ENCODE measurements at places on chromosomes 1 and 21.

GRCh38 chr1:29052100-29052499 is 71.6 kb downstream of the TMEM200B start:
- H3K4me3 ChIP-seq = no peak overlapping the region
- H3K36me3 ChIP-seq = no peaks in the 10 kb centered on the region
- no peak overlapping the region for H3K27ac ChIP-seq
- DNase-seq = no peak
- no peaks in the 10 kb centered on the region for H3K27me3 ChIP-seq

DNA sequence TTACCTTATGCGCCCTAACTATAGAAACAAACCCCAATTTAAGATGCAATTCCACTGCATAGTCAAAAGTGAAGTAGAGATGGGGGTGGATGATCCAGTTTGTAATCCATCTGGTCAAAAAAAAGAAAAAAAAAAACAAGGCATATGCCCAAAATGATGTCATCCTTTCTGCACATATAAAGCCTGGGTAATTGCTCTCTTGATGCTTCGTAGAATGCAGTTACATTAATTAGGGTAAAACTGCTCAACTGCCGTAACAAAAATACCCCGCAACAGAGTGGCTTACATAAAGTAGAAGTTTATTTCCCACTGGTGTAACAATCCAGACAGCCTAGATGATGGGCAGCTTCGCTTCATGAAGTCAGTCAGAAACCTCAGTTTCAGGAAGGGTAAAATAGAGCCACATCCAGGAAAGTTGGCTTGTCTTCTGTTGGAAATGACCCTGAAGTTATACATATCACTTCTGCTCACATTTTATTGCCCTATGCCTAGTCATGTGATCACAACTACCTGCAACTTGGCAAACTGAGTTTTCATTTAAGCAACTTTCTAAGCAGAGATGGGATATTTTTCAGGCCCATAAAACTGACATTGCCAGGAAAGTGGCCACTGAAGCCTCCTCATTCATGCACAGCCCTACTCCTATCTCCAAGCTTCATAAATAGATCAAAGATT is 221.7 kb downstream of the C1orf94 start:
- H3K36me3 ChIP-seq = no peaks in the 10 kb centered on the region
- DNase-seq = no peak

DNA sequence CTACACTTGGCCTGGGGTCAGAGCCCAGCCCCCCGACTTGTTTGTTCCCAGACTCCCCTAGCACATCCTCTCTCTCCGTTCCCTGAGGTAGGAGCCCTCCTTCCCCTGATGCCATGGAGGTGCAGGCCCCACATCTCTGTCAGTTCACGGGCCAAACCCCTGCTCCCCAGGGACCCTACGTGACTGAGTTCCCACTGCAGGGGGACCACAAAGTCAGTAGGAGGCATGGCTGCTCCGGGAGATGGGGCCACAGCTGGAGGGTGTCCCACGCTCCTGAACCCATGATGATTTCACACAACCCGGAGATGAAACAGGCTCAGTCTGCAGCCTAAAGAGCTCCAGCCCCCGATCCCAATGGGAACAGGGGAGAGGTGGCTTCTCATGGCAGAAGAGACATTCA is 272.2 kb downstream of the NPHP4 start:
- no peaks in the 10 kb centered on the region for H3K27me3 ChIP-seq
- H3K27ac ChIP-seq = no peak overlapping the region
- peaks cover 1% of the 10 kb centered on the region for H3K4me1 ChIP-seq
- DNase-seq = no peak

DNA sequence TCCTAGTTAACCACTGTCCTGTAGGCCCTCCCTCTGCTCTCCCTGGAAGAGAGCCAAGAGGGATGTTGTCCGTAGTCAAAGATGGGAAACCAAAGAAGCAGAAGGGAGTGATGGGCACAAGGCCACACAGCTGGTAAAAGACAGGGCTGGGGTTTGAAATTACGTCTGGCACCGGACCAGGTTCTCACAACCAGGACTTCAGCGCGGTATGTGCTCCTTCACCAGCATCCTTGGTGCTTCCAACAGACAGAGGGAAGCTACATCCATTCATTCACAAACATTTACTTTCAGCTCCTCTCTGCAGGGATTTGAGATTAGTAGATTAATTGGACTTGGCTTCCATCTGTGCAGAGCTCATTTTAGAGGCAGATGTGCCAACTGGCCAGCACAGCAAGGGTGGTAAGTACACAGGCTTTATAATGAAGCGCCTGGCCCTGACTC is 191.2 kb downstream of the TRABD2B start:
- H3K4me1 ChIP-seq = no peaks in the 10 kb centered on the region
- no peak overlapping the region for H3K4me3 ChIP-seq
- H3K27ac ChIP-seq = no peak overlapping the region
- no peaks in the 10 kb centered on the region for H3K36me3 ChIP-seq
- no peaks in the 10 kb centered on the region for H3K27me3 ChIP-seq

DNA sequence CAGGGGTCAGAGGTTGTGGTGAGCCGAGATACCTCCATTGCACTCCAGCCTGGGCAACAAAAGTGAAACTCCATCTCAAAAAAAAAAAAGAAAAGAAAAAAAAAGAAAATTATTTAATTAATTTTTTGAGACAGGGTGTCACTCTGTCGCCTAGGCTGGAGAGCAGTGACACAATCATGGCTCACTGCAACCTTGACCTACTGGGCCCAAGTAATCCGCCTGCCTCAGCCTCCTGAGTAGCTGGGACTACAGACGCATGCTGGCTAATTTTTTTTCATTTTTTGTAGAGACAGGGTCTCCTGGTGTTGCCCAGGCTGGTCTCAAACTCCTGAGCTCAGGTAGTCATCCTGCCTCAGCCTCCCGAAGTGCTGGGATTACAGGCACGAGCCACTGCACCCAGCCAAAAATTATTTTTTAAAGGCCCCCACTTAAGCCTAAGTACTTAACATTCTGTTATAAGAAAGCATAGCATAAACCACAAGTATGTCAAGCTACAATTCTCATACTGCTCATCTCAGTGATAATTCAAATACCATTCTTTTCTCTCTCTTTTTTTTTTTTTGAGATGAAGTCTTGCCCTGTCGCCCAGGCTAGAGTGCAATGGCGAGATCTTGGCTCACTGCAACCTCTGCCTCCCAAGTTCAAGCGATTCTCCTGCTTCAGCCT is 19.9 kb downstream of the NUCKS1 start:
- no peaks in the 10 kb centered on the region for H3K27me3 ChIP-seq
- H3K4me1 ChIP-seq = no peaks in the 10 kb centered on the region
- H3K27ac ChIP-seq = no peak overlapping the region

DNA sequence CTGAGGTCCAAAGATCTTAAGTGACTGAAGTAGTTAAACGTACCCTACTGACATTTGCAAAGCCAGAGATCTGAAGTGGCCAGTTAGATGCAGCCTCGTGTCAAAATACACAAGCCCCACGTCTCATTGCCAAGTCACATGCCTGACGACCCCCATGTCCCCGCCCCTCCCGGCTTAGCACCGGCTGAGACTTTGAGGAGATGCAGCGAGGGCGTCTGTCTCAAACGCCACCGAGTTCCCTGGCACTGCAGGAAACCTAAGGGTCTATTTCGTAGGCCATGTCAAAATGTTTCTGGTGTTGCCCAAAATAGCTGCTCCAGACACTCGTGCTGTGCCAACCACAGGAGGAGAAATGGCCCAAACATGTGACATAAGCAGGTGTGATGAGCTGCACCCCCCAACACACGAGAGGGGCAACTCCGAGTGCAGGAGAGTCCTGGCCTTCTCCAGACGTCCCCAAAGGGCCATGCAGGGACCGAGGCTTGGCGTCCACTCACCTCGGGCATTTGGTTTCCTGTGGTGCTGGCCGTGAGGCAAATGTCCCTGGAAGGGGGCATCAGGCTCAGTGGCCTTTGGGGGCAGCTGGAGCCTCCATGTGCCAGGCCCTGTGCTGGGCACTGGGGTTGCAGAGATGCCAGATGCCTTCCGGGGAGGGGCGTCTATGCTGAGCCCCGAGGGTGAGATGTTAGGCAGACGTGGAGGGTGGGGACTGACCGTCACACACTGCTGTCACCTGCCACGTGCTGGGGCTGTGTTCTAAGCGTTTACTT is 67.0 kb downstream of the MATN1 start:
- no peaks in the 10 kb centered on the region for H3K36me3 ChIP-seq
- DNase-seq = no peak
- no peak overlapping the region for H3K27ac ChIP-seq
- H3K27me3 ChIP-seq = no peaks in the 10 kb centered on the region
- H3K4me1 ChIP-seq = no peaks in the 10 kb centered on the region

DNA sequence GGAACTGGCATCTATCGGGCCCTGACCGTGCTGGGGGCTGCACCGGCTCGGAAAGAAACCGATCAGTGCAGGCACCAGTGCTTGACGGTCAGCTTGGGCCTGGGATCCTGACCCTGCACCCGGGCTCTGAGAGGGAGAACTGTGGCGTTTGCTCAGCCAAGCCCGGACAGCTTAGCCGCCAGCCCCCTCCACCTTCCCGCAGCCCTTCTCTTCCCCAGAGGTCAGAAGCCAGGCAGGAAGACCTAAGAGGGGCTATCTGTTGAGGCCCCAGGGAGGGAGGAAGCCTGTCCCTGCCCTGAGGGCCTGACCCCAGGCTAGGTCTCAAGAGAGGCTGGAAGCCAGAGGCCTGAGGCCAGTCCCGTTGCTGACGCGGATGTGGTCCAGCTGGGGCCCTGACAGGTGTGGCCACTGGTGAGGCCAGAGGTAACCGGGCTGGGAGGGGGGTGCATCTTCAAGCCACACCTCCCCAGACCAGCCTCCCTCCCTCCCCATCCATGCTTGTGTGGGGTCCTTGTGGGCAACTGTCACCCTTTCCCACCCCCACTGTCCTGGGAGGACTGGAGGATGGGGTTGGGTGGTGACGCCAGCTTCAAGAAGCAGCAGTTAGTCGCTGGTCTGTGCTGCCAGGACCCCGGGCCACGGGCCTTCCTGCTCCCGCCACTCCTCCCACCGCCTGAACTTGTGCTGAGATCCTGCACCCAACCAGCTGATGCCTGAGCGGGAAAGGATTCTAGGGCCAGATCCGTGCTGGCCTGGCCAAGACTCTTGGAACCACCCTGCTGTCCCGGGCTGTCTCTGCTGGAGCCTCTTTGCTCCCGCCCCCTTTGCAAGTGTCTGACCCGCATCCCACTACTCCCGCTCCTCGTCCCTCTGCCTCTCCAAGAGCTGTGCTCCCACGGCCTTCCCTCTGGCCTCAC is 2.6 kb upstream of the DVL1 start:
- peaks cover 4% of the 10 kb centered on the region for H3K36me3 ChIP-seq
- H3K4me1 ChIP-seq = peaks cover 22% of the 10 kb centered on the region

GRCh38 chr21:44418876-44419230 is 36.5 kb upstream of the LRRC3 start:
- no peak for DNase-seq
- H3K36me3 ChIP-seq = no peaks in the 10 kb centered on the region
- no peaks in the 10 kb centered on the region for H3K27me3 ChIP-seq
- no peaks in the 10 kb centered on the region for H3K4me1 ChIP-seq
- no peak overlapping the region for H3K27ac ChIP-seq

- H3K4me1 ChIP-seq = 0 out of 2 replicates have a peak, but pooled peaks cover 2% of the 10 kb centered on the region
- H3K27me3 ChIP-seq = peaks cover 53% of the 10 kb centered on the region
Measured at GRCh38 chr1:50975436-50975835, 5.4 kb downstream of the CDKN2C start.

- no peaks in the 10 kb centered on the region for H3K36me3 ChIP-seq
- no peak for DNase-seq
- no peaks in the 10 kb centered on the region for H3K27me3 ChIP-seq
- no peak overlapping the region for H3K4me3 ChIP-seq
Measured at GRCh38 chr1:161021970-161022353, 1.0 kb upstream of the F11R start.

- H3K4me1 ChIP-seq = peaks cover 7% of the 10 kb centered on the region
- no peaks in the 10 kb centered on the region for H3K36me3 ChIP-seq
- no peaks in the 10 kb centered on the region for H3K27me3 ChIP-seq
- H3K4me3 ChIP-seq = no peak overlapping the region
- no peak overlapping the region for H3K27ac ChIP-seq
- no peak for DNase-seq
Measured at GRCh38 chr1:44596511-44596910, 77.8 kb downstream of the TMEM53 start.

GRCh38 chr1:39818482-39818881 is 29.8 kb upstream of the BMP8B start:
- no peak overlapping the region for H3K27ac ChIP-seq
- no peaks in the 10 kb centered on the region for H3K27me3 ChIP-seq
- H3K36me3 ChIP-seq = no peaks in the 10 kb centered on the region
- no peaks in the 10 kb centered on the region for H3K4me1 ChIP-seq

DNA sequence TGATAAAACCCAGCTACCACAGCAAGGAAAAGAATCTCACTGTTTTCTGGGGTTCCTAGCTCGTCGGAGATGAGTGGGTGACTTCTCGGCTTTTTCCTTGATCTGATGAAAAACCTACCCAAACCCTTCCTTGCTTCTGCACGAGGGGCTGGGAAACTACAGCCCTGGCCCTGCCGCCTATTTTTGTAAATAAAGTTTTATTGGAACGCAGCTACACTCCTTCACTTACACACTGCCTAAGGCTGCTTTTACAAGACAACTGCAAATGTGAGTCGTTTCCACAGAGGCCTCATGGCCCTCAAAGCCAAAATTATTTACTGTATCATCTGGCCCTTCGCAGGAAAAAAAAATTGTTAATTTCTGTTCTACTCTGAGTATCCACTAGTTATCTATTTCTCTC is 116.0 kb upstream of the TMPRSS2 start:
- H3K27ac ChIP-seq = no peak overlapping the region
- H3K4me3 ChIP-seq = no peak overlapping the region
- H3K27me3 ChIP-seq = no peaks in the 10 kb centered on the region
- no peak for DNase-seq
- no peaks in the 10 kb centered on the region for H3K4me1 ChIP-seq

DNA sequence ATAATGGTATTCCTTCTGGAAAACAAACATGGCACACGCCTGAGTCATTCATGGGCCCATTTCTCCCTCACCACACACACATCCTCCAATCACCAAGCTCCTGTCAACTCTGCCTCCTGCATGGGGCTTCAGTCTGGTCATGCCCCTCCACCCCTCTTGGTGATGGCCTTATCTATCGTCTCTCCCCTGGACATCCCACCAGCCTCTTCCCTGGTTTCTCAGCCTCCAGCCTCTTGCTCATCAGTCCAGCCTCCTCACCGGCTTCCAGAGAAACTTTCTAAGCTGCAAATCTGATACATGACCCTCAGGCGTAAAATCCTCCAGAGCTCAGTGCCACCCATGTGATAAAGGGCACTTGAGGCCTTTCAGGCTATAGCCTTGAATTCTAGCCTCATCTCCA is 243.9 kb downstream of the FOXD2 start:
- H3K36me3 ChIP-seq = no peaks in the 10 kb centered on the region
- no peaks in the 10 kb centered on the region for H3K27me3 ChIP-seq
- peaks cover under 1% of the 10 kb centered on the region for H3K4me1 ChIP-seq
- H3K27ac ChIP-seq = no peak overlapping the region
- no peak for DNase-seq

Data from iPS DF 6.9 (cell line).